OCI-M1 (cell line): ENCODE measurements at places on chromosomes 16 and 17.

DNA sequence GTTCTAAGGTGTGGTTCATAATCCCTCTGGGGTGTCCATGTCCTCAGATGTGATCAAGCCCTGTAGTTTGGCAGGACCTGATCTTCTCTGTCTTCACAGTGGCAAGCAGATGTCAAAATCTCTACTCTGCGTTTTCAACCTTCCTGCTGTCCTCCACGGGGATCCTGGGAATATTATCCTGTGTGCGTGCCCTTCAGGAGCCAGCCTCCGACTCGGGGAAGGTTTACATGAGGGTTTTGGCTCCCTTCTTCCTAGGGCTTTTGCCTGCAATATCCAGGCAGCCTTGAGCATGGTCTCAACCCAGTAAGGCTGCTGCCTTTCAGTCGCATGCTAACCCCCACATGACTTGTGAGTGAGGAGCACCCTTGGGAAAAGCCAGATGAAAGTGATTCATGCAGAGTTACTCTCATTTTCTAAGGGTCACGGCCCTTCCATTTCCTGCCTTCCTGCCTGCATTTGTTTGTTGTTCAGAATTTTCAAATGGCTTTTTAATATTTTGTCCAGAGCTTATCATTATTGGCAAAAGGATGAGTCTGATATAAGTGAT is 202.2 kb upstream of the CHMP6 start:
- DNase-seq = no peak

DNA sequence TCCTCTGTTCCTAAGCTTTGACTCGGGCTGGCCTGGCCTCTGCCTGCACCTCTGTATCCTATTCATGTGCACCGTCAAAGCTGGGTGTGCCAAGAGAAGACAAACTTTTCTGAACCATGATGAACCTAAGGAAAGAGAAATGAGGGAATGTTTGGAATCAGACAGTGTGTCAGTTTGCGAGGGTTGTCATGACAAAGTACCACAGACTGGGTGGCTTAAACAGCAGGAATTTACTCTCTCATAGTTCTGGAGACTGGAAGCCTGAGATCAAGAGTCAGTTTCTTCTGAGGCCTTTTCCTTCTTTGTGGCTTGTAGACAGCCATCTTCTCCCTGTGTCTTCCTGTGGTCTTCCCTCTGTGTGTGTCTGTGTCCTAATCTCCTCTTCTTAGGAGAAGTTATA is 129.0 kb downstream of the KATNIP start:
- no peak for DNase-seq

DNA sequence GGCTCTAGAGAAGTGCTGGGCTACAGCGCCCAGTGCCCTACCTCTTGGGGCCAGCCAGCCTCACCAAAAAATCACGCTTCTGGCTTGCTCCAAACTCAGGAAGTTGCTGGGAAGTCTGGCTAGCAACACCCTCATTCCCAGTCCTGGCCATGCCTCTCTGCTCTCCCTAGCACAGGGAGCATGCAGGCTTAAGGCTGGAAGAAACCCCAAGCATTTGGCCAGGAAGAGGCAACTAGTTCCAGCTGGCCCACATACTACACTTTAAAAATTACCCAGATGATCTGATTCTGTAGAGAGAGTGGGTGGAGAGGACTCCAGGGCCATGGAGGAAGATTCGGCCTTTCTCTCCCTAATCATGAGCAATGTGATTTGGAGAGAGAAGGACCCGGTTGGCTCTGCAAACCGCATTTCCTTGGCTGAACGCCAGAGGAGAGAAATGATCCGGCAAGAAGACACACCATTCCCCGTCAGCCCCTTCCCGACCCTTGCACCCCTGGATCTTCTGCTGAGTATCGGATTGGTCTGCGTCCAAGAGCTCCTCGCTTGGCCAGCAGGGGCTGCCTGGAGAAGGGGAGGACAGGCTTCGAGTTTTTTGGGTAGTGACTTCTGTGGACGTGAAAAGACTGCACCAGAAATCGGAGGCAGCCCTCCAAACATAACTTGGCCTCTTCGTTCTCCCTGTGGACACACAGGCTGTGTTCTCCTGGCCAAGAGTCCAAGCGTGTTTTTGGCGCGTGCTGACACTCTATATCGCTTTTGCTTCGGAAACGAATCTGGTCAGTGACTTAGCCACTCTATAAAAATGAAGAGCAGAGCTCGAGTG is 406.3 kb downstream of the WWOX start:
- DNase-seq = no peak

DNA sequence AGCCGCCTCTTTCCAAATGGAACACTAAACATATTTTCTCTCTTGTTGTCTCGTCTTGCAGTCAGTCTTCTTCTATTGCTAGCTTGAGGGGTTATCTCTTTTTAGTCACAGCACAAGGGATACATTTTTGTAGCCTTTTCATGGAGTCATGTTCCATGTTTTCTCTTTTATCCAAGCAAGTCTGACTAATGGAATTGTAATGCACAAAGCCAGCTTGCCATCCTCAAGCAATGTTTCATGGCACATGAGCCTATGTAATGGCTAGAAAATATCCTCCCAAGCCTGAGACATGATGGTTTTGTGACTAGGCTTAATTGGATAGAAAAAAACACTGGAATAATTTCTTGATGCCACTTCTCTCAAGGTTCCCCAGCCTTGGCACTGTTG is 414.6 kb upstream of the GOT2 start:
- DNase-seq = no peak

- no peak for DNase-seq
These were observed 10.9 kb upstream of the FOXJ1 start for GRCh38 chr17:76151896-76152454.

DNA sequence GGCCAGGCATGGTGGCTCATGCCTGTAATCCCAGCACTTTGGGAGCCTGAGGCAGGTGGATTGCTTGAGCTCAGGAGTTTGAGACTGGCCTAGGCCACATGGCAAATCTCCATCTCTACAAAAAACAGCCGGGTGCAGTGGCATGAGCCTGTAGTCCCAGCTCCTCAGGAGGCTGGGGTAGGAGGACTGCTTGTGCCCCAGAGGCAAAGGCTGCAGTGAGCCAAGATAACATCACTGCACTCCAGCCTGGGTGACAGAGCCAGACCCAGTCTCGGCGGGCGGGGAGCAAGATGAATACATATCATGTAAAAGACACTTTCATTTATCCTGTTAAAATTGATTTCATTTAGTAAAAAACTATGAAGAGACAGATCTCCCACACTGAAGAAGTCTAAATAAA is 54.6 kb downstream of the CREBBP start:
- no peak for DNase-seq

DNA sequence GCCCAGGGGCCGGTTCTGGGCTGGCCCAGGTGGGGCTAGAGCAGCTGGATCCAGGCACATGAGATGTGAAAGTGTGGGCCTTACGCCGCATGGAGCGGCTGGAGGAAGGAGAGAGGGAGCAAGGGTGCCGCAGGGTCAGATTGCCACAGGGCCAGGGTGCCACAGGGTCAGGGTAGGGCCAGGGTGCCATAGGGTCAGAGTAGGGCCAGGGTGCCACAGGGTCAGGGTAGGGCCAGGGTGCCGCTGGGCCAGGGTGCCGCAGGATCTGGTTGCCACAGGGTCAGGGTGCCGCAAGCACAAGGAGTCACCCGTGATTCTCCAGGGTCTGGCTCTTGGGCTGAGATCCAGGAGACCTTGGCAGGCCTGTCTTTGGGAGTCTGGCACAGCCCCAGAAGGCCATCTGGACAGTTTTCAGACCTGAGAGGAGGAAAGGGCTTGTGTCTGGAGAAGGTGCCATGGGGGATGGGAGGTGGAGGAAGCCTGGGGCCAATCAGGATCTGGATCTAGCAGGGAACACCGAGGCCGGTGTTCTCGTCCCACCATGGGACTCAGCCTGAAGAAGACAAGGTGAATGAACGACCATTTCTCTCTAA is 13.1 kb upstream of the LASP1NB start:
- DNase-seq = no peak

DNA sequence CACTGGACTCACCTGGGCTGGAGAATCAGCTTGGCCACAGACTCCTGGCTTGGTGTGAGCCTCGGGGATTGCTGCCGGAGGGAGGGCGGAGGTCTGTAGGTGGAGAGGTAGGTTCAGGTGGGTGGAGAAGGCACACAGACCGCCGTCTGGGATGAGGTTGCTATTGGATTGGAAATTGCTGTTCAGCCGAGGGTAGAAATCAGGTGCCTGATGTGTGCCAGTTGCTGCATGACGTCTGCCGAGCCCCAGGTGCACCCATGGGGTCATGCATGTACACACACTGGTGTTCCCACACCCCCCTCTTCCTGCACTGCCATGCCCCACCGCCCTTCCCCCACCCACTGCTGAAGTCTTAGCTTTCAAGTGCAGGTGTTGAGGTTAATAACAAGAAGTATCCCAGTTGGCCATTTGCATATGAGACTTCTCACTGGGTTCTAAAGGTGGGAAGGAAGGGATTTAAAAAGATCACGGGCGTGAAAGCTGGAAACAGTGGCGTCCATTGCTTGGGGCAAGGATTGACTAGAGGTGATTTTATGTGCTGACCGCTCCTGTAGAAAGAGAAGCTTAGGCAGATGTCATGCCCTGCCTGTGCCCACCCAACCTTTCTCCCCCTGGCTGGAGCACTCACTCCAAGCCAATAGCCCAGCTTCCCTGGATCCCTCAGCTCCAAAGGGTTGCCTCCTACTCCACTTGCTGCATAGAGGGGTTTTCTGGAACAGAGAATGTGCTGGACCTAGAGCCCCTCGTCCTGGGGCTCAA is 193.6 kb downstream of the CCDC182 start:
- DNase-seq = no peak

DNA sequence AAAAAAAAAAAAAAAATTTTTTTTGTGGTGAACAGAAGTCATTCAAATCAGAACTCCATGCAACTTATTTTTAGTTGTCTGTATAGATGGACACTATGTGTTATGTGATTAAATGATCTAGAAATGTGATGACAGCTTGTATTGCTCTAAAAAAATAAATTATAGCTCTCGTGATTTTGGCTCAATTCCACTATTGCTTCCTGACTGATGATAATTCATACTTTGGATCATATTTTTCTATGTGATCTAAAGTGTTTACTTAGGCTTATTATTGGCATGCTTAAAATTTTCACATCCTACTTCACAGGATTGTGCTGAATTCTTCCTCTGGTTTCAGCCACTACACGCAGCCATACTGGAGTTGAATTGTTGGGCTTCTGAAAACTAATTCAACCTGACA is 76.8 kb downstream of the RPGRIP1L start:
- no peak for DNase-seq

GRCh38 chr17:8005967-8006730 is 3.7 kb downstream of the GUCY2D start:
- DNase-seq = peak; percentile 26

GRCh38 chr16:2343211-2343610 is 2.7 kb upstream of the ABCA3 start:
- DNase-seq = no peak

GRCh38 chr16:24539850-24540601 is 660 bp downstream of the RBBP6 start:
- peak; percentile 59 for DNase-seq

GRCh38 chr17:17784657-17785267 is 52.0 kb downstream of the SREBF1 start:
- no peak for DNase-seq

DNA sequence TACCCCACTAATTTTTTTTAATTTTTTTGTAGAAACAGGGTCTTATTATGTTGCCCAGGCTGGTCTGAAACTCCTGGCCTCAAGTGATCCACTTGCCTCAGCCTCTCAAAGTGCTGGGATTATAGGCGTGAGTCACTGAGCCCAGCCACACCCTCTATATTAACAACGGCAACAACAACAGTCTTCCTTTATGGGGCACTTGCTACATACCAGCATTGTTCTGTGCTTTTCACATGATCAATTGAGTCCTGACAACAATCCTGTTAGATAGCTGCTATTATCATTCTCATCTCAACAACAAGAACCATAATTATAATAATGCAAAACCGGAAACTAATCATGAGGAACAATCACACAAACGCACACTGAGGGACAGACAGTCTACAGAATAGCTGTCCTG is 12.6 kb upstream of the ARL5C start:
- DNase-seq = no peak

GRCh38 chr16:67404740-67405226 is 11.5 kb upstream of the TPPP3 start:
- no peak for DNase-seq

DNA sequence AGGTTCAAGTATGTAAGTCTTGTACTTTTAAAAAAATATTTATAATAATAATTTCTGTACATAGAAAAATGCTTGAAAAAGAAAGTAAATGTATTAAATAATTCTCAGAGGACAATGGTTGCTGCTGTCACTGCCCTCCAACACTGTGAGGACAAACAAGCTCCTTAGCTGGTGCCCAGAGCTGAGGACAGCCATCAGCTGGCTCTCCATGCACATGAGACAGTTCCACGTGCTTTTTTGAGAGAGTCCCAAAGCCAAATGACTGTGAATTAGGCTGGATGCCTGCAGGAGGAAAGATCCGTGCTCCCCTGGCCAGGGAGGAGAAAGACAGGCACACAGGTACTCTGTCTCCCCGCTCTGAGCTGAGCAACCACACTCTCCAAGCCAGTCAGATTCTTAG is 115.5 kb upstream of the IRX5 start:
- no peak for DNase-seq

- no peak for DNase-seq
These were observed 651.4 kb upstream of the GOT2 start for GRCh38 chr16:59385491-59385890.

- DNase-seq = peak; percentile 41
These were observed 4.3 kb downstream of the RNF43 start for GRCh38 chr17:58412961-58413586.

DNA sequence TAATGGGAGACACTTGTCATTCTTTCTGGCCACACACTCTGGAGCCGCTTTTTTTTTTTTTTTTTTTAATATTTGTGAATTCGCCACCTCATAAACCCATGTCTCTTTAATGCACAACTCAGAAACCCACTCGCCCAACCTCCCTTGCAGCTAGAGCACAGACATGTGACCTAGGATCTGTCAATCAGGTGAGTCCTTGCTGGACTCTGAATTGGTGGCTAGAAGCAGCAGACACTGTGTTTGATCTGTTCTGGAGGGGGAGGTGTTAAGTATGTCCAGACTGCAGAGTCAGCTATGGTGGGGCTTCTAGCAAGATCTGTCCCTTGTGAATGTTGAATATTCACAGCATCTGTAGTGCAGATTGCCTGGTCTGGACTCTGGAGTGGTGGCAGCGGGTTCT is 112.1 kb downstream of the PRKCB start:
- DNase-seq = peak; percentile 38

DNA sequence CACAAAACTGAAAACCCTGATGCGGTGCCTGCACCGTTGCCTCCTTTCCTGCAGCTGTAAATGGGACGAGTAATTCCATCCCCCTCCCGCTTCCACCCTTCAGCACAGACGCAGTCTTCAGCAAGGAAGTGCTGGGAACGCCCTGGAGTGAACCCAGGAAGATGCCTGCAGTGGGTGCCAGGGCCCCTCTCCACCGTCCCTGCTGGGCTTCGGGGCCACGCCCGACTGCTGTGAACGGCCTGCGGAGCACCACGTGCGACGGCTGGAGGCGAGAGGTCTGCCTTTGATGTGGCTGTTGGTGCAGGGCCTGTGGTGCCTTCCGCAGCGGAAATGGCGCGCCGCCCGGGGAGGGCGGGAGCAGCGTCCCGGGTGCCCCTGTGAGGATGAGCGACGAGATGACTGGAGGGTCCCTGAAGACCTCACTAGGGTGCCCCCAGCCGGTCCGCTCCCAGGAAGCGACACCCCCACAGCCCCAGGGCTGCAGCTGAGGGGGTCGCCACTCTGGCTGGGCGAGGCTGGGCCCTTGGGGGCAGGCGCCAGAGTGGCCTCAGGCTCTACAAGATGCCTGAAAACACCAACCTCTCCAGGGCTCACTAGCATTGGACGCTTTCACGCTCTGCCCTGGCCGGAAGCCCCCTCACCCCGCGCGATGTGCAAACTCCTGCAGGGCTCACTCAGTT is 749 bp upstream of the MC1R start:
- DNase-seq = peak; percentile 92
